Stimulated activated CD4-positive, alpha-beta T cell treated with anti-CD3 and anti-CD28 coated beads, Interleukin-15, amount 100 ng/mL, for 1 hour (primary cell): ENCODE measurements at places on chromosomes 1 and 21.

DNA sequence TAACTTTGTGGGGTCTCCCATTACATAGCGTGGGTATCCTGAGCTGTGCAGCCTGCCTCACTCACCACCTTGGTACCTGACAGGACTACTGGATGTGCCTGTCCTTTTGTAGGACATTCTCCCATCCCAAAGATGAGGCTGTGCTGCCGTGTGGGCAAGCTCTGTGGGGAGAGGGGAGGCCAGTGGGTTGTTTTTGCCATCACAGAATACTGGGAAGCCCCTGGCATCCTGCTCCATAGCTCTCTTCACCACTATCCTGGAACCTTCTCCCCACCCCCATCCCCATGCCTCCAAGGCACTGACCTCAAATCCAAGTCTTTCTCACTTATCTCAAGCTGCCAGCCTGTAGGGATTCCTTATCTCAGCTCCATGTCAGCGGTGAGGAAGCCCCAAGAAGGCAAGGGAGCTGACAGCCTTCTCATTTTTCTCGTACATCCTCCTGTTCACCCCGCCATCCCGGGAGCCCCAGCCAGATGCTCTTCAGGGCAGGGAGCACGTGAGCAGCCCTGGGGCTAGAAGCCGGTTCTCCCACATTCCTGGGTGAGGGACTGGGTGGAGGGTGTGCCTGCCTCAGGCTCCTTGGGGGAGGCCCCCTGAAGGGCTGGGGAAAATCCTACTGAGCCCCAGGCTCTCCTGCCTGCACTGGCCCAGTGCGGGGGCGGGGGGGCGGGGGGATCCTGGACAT, 2.4 kb upstream of the ELF3 start:
- no peak for DNase-seq

GRCh38 chr1:45410850-45411509, 70.7 kb upstream of the MUTYH start:
- DNase-seq = no peak

- no peak for DNase-seq
Measured at GRCh38 chr1:30853350-30853749, 55.2 kb downstream of the SDC3 start.

- no peak for DNase-seq
Measured at GRCh38 chr1:107862064-107862463, 102.9 kb downstream of the VAV3 start.

DNA sequence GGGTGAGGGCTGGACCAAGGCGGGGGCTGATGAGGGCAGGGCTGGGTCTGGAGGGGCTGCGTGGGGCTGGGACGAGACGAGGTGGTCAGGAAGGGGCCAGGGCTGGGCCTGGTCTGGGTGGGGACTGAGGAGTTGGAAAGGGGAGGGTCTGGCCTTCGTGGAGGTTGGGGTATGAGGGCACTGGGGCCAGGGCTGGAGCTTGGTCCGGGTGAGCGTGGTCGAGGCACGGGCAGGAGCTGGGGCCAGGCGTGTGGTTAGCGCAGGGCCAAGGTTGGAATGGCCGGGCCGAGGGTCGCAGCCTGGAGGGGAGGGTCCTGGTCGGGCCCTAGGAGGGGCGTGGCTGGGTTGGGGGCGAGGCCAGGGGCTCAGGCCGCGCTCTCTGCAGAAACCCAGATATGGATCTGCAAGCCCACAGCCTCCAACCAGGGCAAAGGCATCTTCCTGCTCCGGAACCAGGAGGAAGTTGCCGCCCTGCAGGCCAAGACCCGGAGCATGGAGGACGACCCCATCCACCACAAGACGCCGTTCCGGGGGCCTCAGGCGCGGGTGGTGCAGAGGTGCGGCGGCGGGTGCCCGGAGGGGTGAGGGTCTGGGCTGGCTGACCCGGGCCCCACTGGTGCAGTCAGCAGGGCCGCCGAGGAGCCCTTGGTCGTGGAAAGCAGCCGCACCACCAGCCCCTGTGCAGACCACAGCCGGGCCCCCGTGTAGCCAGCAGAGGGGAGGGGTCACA, 9.0 kb downstream of the TTLL10 start:
- no peak for DNase-seq

DNA sequence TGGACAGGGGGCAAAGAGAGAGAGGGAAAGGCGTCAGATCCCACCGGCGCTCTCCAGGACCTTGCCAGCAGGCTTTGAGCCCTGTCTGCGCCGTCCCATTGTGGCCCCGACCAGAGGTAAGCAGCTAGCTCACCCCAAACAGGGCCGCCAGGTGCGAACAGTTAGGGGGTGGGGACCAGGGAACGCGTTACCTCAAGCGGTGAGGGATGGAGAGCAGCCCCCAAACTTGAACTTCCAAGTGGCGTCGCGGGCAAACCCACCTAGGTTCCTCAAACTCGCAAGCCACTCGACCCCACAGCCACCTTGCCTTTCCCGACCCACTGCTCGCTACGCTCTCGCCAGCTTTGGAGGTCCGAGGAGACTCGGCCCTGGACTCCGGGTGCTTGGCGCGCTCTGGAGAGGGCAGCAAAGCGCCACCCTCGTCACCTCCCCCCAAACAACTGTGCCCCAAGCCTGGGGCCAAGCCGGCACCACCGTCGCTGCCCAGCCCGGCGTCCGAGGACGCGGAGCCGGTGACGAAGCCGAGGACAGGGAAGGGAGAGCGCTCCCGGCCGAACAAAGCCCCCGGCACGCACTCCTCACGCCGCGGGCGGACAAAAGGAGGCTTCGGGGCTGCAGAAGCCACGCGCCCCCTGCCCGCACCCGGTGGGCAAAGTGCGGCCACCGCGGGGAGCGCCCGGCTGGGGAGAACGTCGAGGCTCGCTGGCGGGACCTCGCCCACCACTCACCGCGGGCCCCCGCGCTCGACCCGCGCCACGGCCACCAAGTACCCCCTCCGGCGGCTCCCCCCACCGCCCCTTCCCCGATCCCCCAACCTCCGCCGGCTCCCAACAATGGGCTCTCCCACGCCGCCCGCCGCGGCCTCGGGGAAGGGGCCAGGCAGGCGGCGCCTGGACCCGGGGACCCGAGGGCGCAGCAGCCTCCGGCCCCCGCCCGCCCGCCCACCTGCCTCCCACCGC, 976 bp downstream of the SSBP3 start:
- DNase-seq = no peak

DNA sequence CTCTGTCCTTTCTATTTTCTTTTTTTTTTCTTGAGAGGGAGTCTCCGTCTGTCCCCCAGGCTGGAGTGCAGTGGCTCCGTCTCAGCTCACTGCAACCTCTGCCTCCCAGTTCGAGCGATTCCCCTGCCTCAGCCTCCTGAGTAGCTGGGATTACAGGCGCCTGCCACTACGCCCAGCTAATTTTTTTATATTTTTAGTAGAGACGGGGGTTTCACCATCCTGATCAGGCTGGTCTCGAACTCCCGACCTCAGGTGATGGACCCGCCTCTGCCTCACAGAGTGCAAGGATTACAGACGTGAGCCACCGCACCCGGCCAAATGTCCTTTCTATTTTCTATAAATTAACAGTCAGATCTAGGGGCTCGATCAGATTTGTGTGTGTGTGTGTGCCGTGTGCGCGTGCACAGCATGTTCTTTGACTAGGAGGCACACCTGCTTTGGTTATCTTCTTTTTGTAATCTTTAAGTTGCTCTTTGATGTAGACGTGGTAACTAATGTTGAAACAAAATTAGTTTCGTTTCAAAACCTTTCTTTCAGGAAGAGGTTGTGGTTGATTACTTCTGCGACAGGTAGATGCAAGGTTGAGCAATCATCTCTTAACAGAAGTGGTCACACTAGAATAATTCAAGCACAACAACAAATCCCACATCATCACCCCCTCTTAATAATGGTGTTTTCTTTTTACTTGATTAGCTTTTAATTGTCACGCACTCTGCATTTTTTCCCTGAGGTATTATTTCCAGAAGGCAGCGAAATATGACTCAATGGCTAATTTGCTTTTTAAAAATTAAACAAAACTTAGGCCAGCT, 779 bp upstream of the DEGS1 start:
- peak; percentile 19 for DNase-seq

DNA sequence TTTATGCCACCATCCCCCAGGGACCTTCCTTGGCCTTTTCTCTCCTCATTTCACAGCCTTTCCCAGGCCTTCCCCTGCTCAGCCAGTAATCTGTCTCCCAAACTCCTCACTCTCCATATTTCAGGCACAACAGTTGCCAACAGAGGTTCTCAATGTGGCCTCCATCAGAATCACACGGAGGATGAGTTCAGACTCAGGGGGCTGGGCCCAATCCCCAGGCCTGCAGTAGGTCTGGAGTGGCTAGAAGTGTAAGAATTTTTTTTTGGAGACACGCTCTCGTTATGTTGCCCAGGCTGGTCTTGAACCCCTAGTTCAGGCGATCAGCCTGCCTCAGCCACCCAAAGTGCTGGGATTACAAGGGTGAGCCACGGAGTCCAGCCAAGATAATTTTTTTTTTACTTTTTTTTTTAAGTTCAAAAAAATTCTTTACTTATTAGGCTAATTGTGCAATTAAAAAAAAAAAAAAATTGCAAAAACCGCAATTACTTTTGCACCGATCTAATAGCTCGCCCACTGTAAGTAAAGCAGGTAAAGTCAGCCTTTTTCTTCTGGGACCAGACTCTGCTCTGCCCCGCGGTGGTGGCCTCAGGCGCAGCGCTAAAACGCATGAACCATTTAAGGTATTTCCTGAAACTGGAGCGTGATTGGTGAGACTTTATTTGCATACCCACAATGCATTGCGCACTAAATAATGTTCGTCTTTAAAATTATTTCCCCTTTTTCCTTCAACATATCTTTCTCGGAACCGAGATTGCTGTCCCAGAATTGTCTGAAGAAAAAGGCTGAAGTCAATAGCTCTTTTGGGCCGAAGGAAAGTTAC, 18.7 kb downstream of the KIAA2013 start:
- DNase-seq = peak; percentile 81

DNA sequence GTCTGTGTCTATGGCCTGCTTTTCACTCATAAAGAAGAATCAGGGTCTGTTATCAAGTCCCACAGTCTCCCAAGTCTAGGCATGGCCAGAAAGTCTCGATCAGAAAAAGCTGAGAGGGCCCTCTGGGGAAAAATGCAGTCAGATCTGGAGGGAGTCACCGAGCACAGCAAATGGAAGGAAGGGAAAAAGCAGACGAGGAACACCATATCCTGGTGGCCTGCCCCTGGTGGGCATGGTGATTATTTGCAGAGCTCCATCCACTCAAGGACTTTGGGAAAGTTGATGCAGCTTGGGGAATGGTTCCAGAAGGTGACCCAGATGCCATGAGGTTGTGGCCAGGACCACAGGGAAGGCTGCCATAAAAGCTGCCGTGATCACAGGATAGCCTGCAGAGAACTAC, 189.1 kb downstream of the CLIC6 start:
- DNase-seq = no peak

GRCh38 chr1:43135857-43136781, 36.0 kb downstream of the EBNA1BP2 start:
- DNase-seq = no peak

GRCh38 chr1:168689726-168690602, 39.0 kb downstream of the DPT start:
- no peak for DNase-seq

DNA sequence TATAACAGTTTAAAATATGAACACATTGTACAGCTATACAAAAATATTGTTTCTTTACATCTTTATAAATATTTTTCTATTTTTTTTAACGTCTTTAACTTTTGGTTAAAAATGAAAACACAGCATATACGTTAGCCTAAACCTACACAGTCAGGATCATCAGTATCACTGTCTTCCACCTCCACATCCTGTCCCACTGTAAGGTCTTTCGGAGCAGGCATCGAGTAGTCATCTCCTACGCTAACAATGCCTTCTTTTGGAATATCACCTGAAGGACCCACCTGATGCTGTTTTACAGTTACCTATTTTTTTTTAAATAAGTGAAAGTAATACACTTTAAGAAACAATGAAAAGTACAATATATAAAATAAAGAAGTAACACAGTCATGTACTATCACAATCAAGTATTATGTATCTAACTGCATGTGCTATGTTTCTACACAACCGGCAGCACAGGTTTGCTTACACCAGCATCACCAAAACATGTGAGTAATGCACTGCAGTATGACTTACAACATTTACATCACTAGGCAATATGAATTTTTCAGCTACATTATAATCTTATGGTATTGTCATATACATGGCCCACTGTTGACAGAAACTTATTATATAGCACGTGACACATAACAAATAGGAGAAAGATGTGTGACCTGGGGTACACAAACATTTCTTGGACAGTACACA, 254.4 kb downstream of the AKT3 start:
- DNase-seq = no peak

GRCh38 chr1:212700223-212700891, 717 bp upstream of the BATF3 start:
- DNase-seq = peak; percentile 61

GRCh38 chr1:108598340-108598739, 38.4 kb downstream of the EEIG2 start:
- no peak for DNase-seq

DNA sequence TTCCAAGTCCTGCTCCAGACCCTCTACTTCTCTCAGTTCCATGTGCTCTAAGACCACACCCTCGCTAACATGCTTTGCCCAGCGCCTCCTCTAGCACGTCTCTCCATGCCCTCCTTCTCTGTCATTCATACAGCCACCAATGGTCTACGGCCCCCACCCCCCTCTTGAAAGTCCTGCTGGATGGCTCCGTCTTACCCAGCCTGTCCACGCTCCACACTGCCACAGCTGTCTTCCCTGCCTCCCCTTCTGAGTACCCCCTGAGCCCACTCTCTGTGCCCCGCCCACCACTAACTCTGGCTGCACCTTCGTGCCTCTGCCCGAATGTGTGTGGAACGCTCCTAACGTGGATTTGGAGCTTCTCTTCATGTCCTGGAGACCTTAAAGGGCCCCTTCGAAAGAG, 244.6 kb downstream of the TRABD2B start:
- no peak for DNase-seq

- no peak for DNase-seq
Measured at GRCh38 chr1:10564063-10564462, 89.3 kb downstream of the PEX14 start.

DNA sequence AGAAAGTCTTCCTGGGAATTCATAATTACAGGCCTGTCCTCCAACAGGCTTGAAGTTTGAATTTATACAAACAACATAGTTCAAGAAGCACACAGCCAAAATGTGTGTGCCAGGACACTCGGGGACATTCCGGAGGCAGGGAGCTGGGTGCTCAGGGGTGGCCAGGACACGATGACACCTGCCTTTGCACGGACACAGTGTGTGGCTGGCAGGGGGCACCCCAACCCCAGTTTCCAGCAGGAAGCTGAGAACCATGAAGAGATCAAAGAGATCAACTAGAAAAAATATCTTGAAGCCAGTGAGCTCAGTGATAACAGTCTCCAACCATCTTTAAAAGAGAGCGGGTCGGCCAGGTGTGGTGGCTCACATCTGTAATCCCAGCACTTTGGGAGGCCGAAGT, 32.5 kb upstream of the TRAPPC10 start:
- DNase-seq = no peak

DNA sequence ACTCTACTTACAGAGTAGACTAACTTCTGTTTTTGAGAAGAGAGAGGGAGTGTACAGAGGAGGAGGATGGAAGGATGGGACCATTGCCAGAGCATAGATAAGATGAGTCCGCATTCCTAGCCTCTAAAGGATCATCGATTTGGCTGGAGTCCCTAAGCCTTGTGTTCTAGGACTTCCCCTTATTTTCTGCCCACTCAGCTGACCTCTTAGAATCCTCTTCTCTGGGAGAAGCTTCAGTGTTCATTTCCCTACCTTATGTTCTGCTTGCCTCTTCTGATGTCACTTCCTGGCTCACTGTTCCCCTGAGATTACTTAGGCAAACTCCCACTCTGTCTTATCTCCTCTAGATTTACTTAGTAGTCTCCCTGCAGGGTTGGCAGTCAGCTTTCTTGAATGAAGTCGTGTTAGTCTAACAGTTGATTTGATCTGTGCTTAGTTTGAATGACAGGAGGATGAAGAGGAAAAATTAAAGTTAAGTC, 156.7 kb downstream of the SYT2 start:
- DNase-seq = no peak
